ENCODE measurements at places on chromosomes 16 and 17. TPM values are rescaled to one million over a fixed set of nuclear protein-coding genes. Genes with fewer than 3 reads are reported as not detected.

The MRPL58 gene
- total RNA-seq = 21.1 TPM

The CA5A gene
- total RNA-seq = under 0.01 TPM

The KRTAP4-4 gene
- not detected for total RNA-seq

The CLDN9 gene
- total RNA-seq = 3.1 TPM

DNA sequence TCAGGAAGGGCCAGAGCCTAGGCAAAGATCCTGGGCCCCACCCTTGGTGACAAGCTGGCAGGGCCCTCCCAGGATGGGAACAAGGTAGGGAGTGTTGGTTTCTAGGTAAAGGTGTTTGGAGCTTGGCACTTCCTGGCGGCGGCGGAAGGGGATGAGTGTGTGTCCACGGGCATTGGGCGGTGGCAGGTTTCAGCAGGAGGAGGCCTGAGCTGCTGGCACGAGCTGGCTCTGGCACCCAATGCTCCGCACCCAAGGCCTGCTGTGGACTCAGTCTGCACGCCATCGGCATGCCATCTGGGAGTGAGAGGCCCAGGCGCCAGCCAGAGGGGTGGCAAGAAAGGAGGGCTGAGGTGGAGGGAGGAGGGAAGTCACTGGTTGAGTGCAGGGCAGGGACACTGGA, 46.9 kb upstream of the TAC4 start:
- peak; percentile 56 for DNase-seq

GRCh38 chr17:64787255-64787920, 125.3 kb upstream of the SMURF2 start:
- DNase-seq = no peak

The PSME3IP1 gene
- 74.5 TPM for total RNA-seq

- DNase-seq = no peak
Measured at GRCh38 chr17:8861495-8862181, 5.8 kb downstream of the PIK3R6 start.

The TNS4 gene
- total RNA-seq = 5.1 TPM

- DNase-seq = no peak
Measured at GRCh38 chr16:56990407-56991286, 1.3 kb downstream of the NLRC5 start.

GRCh38 chr16:70441406-70441990, 2.6 kb upstream of the ST3GAL2 start:
- no peak for DNase-seq

DNA sequence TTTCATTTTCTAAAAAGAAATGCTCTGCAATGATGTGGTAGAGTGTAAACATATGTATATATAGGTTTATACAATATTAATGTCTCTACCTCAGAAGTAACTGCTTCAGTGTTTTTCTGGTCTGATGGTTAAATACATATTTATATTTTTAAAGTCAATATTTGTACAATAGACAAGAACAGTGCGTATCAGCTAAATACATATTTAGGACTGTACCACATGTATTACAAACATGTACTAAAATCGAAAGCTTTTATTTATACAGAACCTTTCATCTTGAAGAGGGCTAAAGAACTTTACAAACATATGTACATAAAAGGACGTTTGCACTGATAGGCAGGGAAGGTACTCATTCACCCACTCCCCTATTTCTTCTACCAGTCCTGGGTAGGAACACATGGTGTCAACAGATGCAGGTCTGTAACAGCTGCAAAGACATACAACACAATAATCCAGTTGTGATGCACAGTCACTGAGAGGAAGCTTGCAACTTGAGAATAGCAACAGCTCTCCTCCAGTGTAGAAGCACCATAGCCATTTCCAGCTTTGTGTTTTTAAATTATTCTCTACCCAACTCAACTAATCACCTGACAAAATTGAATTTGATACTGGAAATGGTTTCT, 206.9 kb upstream of the C17orf78 start:
- no peak for DNase-seq

- DNase-seq = no peak
Measured at GRCh38 chr16:17098685-17099084, 372.1 kb downstream of the XYLT1 start.

The GLYR1 gene
- total RNA-seq = 67.8 TPM

DNA sequence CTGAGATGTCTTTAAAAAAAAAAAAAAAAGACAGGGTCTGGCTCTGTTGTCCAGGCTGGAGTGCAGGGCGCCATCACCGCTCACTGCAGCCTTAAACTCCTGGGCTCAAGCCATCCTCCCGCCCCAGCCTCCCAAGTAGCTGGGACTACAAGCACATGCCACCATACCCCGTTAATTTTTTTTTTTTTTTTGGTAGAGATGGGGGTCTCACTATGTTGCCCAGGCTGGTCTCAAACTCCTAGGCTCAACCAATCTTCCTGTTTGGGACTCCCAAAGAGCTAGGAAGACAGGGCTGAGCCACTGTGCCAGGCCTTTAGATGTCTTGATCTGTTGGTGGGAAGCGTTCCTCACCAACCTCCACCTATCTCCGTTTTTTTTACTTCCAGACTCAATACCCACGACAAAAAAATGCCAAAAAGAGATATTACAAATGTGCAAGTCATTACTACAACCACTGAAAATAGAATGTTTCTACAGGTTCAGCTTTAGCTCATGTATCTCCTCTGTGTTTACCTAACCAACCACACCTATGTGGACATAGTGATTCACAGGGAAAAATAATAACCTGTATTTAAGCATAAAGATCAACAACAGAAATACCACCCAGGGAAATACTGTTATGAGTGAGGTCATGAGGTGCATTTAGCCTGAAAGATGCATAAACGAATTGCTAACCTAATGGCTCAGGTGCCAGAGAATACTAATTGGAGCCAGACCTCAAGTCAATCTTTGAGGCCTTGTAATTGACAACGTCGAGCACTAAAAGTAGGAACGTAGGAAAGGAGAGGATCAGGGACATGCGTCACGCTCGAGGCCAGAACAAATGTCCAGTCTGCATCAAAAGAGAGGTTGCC, 22.6 kb downstream of the NACA2 start:
- DNase-seq = no peak

DNA sequence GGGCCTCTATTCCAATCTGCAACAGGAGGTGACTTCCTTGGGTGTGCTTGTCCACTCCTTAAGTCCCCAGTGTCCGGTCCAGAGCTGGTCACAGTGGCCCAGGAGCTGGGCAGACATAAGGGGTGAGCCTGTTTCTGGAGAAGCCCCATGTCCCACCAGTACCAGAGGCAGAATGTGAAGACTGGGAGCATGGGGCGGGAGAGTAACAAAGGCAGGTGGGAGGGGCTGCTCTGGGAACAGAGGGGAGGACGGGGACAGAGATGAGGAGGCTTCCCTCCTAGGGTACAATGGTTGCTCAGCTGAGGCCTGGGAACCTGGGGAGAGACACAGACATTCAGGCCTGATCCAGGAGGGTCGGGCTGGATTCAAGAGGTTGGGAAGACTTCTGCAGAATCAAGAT, 323.3 kb upstream of the TNRC6C start:
- DNase-seq = no peak

The TBC1D3G gene
- not detected for total RNA-seq

DNA sequence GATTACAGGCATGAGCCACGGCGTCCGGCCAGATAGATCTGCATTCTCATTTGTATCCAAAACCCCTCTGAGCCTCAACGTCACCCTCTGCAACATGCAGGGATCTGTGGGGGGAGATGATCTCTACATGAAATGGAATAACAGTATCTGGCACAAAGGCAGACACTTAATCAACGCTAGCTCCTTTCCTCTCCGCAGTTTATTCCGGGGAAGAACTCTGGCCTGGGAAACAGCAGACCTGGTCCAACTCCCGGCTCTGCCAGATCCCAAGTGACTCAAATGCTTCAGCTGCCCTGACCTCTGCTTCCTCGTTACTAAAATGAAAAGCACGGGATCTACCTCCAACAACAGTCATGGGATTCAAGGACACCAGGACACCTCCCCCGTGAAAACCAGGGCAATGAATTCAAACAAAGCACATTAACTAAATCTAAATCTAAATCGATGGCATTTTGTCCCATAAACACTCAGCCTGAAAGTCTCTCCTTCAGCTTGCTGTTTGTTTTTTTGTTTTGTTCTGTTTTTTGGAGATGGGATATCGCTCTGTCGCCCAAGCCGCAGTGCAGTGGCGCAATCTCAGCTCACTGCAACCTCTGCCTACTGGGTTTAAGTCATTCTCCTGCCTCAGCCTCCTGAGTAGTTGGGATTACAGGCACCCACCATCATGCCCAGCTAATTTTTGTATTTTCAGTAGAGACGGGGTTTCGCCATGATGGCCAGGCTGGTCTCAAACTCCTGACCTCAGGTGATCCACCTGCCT, 78.2 kb downstream of the NXN start:
- DNase-seq = no peak

All from upper lobe of left lung (tissue), 6 donors.